ENCODE measurements at places on chromosomes 13 and 19.

- DNase-seq: no peak
Measured at GRCh38 chr13:103195762-103196161, 129.5 kb upstream of the SLC10A2 start.

DNA sequence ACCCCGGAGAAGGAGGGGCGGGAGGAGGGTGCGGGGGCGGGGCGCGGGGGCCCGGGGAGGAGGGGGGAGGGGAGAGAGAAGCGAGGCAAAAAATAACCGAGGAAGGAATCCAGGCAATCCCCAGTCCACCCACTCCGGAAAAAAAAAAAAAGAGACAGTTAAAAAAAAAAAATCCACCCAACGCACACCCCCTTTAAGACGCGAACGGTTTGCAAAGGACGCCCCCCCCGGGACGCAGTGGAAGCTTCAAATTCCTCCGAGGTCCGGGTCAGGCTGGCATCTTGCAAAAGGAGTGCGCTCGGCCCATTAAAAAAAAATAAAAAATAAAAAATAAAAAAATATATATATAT lies at the start of gene CACNA1A:
Gene CACNA1A, minus strand, starts transcription at position 9 of the 350 bp plus-strand sequence. CDS start 255 bp downstream, outside the sequence.
- DNase-seq: no peak

- no peak for DNase-seq
Measured at GRCh38 chr19:6662702-6663101, 7.3 kb downstream of the TNFSF14 start.

DNA sequence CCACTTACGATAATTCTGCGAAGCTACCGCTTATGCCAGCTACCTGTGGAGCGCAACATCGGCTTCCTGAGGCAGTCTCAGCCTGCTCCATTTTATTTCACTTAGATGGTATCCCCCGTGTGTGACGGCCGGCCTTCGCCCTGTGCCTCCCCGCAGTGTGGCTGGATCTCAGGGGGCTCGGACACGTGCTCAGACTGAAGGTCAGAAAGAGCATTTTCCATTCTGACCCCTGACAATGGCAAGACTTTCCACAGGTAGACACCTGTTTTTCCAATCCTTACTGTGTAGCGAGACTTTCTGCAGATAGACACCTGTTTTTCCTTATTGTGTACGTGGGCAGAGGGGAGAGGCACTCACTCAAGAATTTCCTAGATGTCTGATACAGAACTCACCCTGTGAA lies 52.7 kb downstream of the ATP11A start:
- no peak for DNase-seq

GRCh38 chr19:43743059-43743458 lies 11.7 kb downstream of the SMG9 start:
- DNase-seq: no peak

DNA sequence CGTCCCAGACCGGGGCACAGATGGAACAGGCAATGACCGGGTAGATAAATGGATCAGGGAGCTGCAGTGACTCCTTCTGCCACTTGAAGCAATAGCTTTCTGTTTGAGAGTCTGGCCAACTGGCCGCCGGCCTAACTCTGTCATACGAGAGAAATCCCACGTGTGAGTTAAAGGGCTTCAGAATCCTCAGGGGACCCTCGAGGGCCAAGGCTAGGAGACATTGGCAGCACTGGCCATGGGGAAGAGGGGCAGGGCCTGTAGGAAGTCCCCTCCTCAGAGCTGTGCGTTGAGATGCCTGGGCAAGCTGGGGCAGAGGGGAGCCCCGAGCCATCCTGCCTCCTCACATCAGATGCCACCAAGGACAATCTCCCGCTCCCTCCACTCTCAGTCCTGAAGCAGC lies 51.6 kb downstream of the KLF2 start:
- no peak for DNase-seq

DNA sequence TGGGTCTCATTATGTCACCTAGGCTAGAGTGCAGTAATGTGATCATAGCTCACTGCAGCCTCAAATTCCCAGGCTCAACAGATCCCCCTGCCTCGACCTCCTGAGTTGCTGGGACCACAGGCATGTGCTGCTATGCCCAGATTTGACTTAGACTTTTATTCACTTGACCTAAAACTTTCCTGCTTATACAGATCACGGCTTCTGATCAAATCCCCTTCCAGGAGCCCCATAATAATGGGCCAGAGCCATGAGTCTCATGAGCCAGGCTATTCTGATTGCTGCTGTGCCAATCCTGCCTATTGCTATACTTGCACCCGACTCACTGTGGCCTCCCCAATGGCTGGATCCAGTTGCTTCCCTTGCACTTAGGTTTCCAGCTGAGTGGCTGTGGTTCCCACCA lies 42.0 kb downstream of the C1QTNF9 start:
- DNase-seq: no peak

GRCh38 chr19:33878910-33879810 lies 82.5 kb downstream of the KCTD15 start:
- DNase-seq: no peak

DNA sequence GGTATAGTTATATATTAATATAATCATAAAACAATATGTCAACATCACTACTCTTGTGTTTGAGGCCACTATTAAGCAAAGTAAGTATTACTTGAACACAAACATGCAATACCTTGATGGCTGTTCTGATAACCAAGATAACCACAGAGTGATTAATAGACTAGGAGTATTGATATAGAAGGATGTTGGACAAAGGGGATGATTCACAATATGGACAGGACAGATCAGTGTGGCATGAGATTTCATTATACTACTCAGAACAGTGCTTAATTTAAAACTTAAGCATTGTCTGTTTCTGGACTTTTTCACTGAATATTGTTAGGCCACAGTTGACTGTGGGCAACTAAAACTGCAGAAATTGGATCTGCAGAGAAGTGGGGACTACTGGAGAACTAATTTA lies 384.2 kb downstream of the SLITRK1 start:
- no peak for DNase-seq

GRCh38 chr13:102020611-102021216 lies 381.1 kb downstream of the FGF14 start:
- DNase-seq: no peak

DNA sequence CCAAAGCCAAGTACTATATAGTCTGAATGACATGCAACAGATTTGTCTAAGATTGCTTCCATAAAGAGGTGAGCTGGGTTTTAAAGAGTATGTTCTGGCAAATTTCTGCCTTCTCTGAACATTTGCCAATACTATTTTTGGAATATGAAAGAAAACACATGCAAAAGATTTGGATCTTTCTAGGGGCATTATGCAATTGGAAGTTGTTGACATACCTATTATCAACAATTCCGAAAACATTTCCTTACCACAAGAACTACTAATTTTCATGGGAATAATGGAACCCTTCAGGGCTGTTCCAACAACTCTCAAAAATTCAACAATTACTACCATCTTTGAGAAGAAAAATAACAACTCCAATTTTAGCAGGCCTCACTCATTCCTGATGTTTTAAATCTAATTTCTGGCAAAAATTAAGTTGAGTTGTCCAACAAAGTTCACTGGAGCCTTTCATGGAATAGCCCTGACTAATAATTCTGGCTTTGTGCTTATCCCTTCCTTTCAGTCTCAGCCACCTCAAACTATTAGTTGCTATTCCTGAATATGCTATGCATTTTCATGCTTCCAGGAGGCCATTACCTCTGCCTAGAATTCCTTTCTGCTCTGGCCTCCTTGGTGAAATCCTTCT lies 250.0 kb downstream of the RGCC start:
- DNase-seq: no peak

- peak; percentile 99 for DNase-seq
Measured at GRCh38 chr19:12913011-12913561, 6.0 kb downstream of the SYCE2 start.

DNA sequence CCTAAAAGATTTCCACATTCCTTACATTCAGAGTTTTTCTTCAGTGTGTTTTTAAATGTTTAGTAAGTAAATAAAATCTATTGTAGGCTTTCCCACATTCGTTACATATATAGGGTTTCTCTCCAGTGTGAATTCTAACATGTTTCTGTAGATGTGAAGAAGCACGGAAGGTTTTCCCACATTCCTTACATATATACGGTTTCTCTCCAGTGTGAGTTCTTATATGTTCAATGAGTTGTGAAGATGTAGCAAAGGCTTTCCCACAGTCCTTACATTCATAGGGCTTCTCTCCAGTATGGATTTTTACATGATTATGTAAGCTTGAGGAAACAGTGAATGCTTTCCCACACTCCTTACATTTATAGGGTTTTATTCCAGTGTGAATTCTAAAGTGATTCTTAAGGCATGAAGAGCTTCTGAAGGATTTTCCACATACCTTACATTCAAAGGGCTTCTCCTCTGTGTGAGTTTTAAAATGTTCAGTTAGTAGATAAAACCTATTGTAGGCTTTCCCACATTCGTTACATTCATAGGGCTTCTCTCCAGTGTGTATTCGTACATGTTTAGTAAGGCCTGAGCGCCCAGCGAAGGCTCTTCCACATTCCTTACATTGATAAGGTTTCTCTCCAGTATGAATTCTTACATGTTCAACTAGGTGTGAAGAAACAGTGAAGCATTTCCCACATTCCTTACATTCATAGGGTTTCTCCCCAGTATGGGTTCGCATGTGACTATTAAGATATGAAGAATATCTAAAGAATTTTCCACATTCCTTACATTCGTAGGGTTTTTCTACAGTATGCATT lies 18.2 kb downstream of the ZNF121 start:
- DNase-seq: no peak

DNA sequence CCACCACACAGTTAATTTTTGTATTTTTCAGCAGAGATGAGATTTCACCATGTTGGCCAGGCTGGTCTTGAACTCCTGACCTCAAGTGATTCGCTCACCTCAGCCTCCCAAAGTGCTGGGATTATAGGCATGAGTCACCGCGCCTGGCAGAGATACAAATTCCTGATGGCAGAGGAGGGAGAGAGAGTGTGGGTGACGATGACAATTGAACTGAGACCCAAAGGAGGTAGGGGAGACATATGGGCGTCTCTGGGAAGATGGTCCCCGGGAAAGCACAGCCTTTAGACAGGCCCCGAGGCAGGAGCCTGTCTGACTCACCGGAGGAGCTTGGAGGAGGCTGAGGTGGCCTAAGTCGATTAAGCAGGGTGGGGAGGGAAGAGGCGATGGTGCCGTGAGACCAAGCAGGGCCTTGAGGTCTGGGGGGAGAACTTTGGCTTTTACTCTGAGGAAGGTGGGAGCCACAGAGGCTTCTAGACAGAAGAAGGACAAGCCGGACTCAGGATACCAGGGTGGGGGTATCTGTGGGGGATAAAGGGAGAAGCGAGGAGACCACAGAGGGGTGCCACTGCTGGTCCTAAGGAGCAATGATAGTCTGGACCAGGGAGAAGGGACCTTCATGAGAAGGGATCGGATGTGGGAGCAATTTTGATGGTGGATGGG lies 38.2 kb downstream of the ARRDC2 start:
- no peak for DNase-seq

DNA sequence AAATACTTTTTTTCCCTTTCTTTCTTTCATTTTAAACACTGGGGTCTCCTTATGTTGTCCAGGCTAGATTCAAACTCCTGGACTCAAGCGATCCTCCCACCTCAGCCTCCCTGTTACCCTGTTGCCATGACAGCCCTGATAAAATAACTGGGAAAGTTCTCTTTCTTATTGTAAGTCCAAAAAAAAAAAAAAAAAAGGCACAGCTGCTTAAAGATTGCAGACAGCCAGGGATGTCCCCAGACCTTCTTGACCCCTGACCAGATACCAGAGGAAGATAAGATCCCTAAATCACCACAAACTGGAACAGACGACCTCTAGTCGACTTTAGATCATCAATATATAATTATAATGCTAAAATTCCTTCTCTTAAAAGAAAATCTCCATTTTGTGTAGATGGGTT lies 1.1 kb upstream of the MVB12A start:
- DNase-seq: no peak

DNA sequence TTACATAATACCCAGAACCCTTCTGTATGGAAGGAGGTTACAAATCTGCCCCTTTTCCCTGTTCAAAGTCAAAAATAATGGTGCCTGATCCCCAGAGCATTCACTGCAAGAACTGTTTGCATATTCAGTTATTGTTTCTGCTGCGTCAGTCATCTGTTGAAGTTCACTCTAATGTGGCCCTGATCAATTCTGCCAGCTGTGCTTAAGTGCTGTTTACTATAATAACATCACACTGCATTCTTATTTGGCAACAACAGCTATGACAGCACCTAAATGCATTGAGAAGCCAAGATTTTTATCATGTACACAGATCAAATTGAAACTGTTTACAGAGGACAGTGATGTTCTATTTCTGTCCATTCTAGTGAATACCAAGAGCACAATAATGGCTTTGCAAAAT lies 115.9 kb downstream of the DACH1 start:
- peak; percentile 78 for DNase-seq

GRCh38 chr19:58346961-58347929 lies 6.0 kb downstream of the A1BG start:
- no peak for DNase-seq

GRCh38 chr13:75445717-75446499 lies 36.1 kb downstream of the TBC1D4 start:
- no peak for DNase-seq

DNA sequence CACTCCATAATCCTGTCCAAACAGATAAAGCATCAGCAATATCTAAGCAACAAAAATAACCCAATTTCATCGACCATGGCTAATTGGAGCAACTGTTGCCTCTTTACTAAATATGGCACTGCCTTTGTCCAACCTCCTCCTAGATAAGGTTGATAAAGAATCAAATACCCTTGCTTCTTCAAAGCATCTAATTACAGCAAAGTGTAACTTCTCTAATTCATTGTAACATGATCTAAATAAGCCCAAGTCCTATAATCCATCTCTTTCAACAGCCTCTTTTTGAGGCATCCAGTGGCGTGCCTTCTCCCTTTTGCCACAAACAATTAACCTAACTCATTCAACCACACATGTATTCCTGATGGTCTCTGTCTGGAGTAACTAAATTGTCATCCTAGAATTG lies 81.7 kb upstream of the KLHL1 start:
- DNase-seq: peak; percentile 93

- DNase-seq: no peak
Measured at GRCh38 chr13:65725006-65725405, 1505.1 kb downstream of the PCDH9 start.

DNA sequence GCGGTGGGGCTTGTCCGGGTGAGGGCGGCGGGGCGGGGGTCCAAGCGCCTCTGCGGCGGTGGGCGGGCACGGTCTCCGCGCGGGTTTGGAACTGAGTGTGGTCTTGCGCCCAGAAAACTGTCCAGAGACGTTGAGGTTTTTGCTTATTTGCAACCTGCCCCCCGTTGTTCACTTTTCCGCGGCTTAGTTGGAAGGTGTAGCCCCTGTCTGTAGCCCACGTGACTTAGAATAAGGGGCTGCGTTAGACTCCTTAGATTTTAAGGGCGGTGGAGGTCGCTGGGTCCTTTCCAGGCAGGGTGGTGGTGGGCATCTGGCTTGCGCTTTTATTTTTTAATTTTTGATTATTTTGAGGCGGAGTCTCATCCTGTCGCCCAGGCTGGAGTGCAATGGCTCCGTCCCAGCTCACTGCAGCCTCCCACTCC lies 748 bp downstream of the RPS15 start:
- DNase-seq: no peak

- DNase-seq: no peak
Measured at GRCh38 chr13:24075137-24075975, 85.2 kb upstream of the SPATA13 start.

- no peak for DNase-seq
Measured at GRCh38 chr13:20388184-20388583, 137.5 kb downstream of the CRYL1 start.

GRCh38 chr19:40612831-40613689 lies 11.9 kb downstream of the LTBP4 start:
- DNase-seq: no peak

GRCh38 chr19:18397242-18398202 lies at the start of gene LRRC25:
TSS of gene LRRC25 (minus strand) at chr19:18397622. CDS start at chr19:18396963, 659 bp downstream.
- no peak for DNase-seq

GRCh38 chr13:30753030-30753616 lies 17.8 kb downstream of the ALOX5AP start:
- no peak for DNase-seq

GRCh38 chr13:63512095-63512494 lies 2096.4 kb upstream of the PCDH20 start:
- DNase-seq: no peak

Data from NCI-H1417 treated with DMSO at 0.1 percent for 48 hours (cell line).